Calu3 (cell line): ENCODE measurements at places on chromosomes 2 and 18.

- DNase-seq = no peak
Observed at GRCh38 chr18:45175511-45175910, 439.8 kb upstream of the SLC14A2 start.

GRCh38 chr18:24567199-24567598 is 106.8 kb downstream of the HRH4 start:
- no peak for DNase-seq

DNA sequence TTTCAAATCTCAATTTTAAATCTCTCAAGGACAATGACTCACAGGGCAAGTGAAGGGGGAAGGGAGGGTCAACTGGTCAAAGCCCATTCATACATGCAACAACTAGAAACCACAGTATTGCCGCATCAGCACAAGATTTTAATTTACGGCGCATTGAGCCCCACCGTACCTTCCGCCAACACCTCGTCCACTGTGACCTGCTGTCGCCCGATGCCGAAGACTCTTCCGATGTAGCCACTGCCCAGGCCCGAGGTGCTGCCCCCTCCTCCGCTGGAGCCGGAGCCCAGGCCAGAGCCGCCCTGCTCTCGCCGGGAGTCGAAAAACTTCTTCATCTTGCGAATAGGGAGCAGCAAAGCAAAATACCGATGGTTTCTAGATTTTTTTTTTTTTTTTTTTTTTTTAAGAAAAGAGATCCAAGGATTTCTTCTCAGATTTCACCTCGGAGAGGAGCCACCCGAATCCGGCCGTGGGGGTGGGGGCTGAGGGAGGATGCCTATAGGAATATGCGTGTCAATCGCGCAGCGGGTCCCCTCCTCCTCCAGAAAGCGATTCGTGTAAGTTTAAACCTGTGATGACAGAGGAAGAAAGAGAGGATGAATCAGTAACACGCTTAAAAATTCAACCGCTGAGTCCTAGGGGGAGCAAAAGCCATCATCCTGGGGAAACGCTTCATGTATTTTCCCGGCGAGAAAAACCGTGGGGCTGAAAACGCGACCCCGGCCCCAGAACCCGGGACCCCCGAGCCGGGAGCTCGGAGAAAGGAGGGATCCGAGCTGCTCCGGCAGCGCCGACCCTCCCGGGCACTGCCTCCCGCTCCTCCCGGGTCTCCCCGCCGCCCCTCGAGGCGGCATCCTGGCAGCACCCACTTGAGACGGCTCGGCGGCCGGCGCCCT is 584 bp downstream of the AAK1 start:
- peak; percentile 39 for DNase-seq

DNA sequence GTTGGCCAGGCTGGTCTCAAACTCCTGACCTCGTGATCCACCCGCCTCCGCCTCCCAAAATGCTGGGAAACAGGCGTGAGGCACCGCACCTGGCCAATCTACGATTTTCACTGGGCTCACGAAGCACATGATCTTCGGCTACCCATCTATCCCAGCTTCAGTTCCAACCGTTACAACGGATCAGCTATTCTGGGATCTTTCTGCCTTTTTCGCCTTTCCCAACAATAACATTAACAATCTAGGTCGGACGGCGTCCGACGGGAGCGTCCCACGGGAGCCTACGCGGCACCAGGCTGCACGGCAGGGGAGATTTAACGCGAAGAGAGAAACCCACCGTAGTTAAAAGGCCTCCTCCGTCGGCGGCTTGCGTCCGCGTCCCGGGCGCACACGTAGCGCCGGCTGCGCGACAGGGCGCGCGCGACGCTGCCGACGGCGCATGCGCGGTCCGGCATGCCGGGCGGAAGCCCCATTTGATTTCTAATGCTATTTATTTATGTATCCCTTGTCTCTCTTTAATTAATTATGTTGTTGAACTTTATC is at the start of gene MSL3B:
Gene MSL3B, minus strand, starts transcription at position 394 of the 540 bp plus-strand sequence.
- DNase-seq = peak; percentile 61

- DNase-seq = no peak
Observed at GRCh38 chr2:226358688-226359087, 440.9 kb downstream of the IRS1 start.

- no peak for DNase-seq
Observed at GRCh38 chr2:39990335-39990900, 211.4 kb upstream of the THUMPD2 start.

DNA sequence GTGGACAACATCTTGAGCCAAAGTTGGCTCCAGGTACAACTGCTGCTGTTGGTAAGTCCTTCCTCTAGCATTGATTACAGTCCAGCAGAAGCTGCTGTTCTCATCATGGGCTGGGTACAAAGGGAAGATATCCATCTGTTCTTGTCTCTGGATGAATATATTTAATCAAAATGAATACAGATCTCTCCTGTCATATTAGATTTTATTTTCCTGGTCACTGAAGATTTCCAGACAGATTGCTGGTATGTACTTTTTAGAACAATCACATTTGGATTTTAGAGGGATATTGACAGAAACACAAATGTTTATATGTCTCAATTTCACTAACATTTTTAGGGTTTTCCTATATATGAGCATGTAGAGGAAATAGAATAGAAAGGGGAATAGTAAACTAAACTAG is 155.4 kb upstream of the FHL2 start:
- no peak for DNase-seq

DNA sequence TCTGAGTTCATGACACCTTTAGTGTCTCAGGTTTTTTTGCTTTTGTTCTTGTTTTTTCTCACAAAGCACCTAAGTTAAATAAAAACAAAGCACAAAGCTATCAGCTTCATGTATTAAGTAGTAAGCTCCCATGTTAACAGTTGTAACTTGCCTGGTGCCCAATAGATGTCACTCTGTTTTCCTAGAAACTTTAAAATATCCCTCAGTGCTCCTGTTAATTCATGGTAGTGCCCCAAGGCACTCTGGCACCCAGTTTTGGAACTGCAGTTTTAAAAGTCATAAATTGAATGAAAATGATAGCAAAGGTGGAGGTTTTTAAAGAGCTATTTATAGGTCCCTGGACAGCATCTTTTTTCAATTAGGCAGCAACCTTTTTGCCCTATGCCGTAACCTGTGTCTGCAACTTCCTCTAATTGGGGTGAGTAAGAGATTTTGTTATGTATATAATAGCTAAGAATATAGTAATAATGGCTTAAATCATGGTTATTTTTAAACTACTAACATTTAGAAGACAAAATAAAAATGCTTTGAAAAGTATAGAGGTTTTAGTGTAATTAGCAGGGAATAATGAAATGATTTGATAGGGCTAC is 555.0 kb upstream of the TMEFF2 start:
- no peak for DNase-seq
